Peyer's patch (tissue), 4 donors: ENCODE measurements at places on chromosomes 2 and 18.

GRCh38 chr2:72991980-72992733, 74.8 kb downstream of the EMX1 start:
- DNase-seq = no peak

DNA sequence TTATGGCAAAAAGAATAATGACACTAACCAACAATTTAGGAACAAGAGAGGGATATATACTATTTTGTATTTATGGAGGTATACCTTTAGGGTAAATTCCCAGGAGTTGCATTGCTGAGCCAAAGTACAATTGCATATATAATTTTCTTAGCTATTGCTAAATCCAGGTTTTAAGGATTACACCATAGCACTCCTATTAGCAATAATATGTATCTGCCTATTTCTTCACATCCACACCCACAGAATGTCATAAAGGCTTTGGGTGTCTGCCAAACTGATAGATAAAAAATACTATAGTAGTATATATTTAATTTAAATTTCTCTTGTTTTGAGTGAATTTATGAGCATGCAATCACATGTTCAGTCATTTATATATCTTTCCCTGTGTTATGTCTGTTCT, 11.5 kb upstream of the SERPINB13 start:
- DNase-seq = no peak

- no peak for DNase-seq
These were observed 190.7 kb downstream of the DLGAP1 start for GRCh38 chr18:4264347-4264791.

DNA sequence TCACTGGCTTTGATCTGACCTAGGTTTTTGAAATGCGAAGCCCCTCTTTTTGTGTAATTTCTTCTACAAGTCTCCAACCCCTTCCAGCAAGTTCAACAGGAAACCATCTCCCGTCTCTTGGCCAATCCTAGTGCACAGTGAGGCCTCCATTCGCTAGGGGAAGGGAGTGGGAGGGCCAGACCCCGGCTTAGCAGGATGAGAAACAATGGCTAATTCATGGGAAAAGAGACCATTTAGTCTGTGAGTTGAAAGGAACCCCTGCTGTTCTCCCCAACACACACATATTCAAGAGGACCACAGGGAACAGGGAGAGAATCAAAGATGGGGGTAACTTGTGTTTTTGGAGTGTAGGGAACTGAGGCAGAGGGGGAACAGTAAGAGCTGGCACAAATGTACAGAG, 83.0 kb downstream of the RTN4 start:
- DNase-seq = no peak
